Skeletal muscle tissue (tissue), 5 donors: ENCODE measurements at places on chromosomes 5 and 9. TPM values are rescaled to one million over a fixed set of nuclear protein-coding genes. Genes with fewer than 3 reads are reported as not detected.

The TMEM232 gene
- 1.6 TPM for total RNA-seq

The F2RL2 gene
- total RNA-seq: under 0.01 TPM

The PCDHGB7 gene
- 7.3 TPM for total RNA-seq

The STC2 gene
- 3.1 TPM for total RNA-seq

The PPP3R2 gene
- not detected for total RNA-seq

The OR2V1 gene
- not detected for total RNA-seq
